ENCODE measurements at places on chromosomes 13 and 19. TPM values are rescaled to one million over a fixed set of nuclear protein-coding genes. Genes with fewer than 3 reads are reported as not detected.

- DNase-seq, result no peak
These were observed 39.3 kb downstream of the TGDS start for GRCh38 chr13:94556621-94557020.

- no peak for DNase-seq
These were observed 15.1 kb upstream of the GAS6 start for GRCh38 chr13:113879017-113879416.

- DNase-seq, result no peak
These were observed 22.2 kb downstream of the SPATA13 start for GRCh38 chr13:24182703-24183081.

GRCh38 chr19:48444936-48445200 lies 915 bp upstream of the GRWD1 start:
- DNase-seq, result no peak

DNA sequence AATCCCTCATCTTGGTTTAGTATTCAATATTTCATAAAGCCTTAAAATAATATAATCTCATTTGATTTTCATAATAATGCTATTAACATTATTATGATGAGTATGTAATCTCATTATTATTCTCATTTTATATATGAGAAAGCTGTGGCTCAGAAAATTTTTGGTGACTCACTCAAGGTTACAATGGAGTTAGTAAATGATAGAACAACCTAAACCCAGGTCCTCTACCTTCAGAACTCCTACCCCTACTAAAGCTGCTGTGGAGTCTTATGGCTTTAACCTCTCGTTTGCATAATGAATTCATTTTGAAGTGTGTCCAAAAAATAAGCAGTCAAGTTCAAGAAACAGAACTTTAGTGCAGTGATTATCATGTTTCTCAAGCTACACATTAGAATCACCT lies 226.3 kb downstream of the TBC1D4 start:
- DNase-seq, result no peak

- DNase-seq, result no peak
These were observed 1.3 kb downstream of the CCDC9 start for GRCh38 chr19:47257411-47258169.

DNA sequence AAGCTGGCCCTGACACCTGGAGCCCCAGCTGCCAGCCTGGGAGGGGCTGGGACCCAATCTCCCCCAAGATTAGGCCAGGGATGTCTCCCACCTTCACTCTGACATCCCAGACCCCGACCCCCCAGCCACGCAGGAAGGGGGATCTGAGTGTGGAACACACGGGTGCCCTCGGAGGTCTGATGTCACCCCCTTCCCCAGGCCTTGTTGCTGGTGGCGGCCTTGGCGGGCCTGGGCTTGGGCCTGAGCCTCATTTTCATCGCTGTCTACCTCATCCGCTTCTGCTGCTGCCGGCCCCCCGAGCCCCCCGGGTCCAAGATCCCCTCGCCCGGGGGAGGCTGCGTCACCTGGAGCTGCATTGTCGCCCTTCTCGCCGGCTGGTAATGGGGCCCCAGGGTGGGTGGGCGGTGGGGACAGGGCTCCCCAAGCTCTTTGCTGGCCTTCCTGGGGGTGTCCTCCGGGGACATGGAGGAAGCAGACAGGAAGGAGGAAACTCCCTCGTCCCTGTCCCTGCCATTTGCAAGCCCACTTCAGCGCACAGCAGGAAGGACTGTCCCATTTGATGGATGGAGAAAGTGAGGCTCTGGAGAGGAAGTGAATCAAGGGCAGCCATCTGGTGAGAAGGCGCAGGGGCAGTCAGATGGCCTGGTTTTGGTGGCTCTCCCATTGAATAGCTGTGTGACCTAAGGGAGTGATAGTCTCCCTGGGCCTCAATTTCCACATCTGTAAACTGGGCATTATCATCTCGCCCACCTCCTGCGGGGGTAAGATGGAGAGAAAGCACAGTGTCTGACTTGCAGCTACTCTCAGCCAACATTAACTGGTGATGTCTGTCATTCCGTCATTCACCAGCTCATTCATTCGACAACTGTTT lies 3.9 kb downstream of the TTYH1 start:
- no peak for DNase-seq

DNA sequence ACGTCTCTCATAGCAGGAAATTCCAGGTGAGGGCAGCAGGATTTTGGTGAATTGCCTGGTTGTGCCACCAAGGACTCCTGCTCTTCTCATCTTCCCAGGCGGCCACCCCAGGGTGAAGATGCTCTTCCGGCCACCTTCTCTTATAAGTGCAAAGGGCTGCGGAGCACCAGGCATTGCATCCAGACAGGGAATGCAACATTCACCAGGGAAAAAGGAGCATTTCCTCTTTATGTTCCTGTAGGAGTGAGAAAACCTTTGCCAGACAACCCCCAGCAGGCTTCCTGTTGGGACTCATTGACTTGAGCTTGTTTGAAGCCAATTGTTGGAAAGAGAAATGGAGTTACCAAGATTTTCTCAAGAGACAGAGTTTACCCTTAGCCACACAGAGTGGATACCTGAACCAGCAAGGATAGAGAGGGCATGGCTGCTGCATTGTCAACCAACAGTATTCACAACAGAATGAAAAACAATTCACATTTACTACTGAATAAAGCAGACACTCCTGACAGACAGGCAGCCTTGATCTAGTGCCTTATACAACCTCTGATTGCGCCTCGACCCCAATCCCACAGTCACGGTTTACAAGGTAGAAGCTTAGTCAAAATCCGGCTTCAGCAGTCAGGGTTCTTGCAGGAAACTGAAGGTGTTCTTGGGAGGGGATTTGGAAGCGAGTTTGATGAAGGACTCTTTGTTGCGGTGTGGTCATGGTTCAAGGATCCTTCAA lies 1.8 kb upstream of the ATP11A start:
- no peak for DNase-seq

GRCh38 chr13:94928127-94928775 lies 215.9 kb upstream of the SOX21 start:
- no peak for DNase-seq

GRCh38 chr13:20174656-20175405 lies 14.0 kb upstream of the GJA3 start:
- DNase-seq, result peak; percentile 45

DNA sequence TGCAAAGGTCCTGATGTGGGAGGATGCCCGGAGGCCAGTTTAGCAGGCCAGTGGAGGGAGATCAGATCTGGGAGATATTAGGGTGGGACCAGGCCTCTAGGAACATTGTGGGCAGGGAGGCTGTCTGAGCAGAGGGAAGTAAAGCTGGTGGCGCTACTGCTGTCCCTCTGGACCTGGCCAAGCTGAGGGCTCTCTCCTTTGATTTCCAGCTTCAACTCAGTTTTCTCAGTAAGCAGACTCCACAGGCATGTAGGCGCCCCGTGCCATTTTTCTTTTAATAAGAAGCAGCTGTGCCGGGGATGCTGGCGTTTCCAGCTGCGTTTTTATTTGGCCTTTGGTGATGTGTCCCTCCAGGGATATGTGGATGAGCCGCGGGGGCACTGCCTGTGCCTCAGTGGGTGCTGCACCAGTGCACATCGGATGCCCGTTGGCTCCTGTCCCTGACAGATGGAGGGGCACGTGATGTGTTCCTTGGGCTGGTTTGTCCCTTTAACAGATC lies 6.7 kb downstream of the DNM2 start:
- no peak for DNase-seq

DNA sequence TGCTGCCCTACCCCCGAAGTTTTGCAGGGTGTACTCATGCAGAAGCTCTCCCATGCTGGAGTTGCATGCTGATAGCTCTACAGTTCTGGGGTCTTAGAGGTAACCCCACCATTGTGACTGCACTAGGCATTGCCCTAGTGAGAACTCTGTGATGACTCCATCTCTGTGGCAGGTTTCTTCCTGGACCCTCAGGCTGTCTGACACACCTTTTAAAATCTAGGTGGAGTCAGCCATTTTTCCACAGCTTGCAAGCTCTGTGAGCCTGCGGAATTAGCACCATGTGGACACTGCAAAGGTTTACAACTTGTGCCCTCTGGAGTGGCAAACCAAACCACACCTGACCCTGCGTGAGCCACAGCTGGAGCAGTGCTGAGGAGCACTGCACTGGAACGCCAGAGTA lies 636.2 kb upstream of the SPRY2 start:
- DNase-seq, result no peak

Gene ARL11
- total RNA-seq, result 1.9 TPM

Measured in activated CD8-positive, alpha-beta T cell treated with anti-CD3 and anti-CD28 coated beads, Interleukin-2, amount 10 ng/mL, durations not matched to agents 7 days and 5 days (primary cell).